SJCRH30 (cell line): ENCODE measurements at places on chromosomes 13 and 19.

DNA sequence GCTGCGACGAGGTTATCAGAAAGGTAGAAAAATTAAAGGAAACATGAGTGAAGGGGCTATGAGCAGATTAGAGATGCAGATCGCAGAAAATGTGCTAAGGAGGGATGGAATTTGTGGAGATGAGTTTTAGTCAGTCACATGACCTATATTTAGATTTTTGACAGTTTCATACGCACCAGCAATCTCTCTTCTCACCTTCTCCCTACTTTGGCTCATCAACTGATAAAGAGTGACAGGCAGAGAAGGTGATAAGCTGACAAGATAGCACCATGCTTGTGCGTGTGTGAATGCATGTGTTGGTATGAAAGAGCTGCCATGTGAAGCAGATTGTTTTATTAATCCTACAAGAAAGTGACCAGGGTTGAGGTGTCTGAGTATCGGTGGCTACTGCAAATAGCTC lies 252.6 kb downstream of the RAP2A start:
- DNase-seq = no peak

- DNase-seq = peak; percentile 100
These were observed at the start of gene PROSER3 for GRCh38 chr19:35757749-35758608. TSS of gene PROSER3 (plus strand) at chr19:35758176. CDS start at chr19:35758216, 40 bp downstream.

DNA sequence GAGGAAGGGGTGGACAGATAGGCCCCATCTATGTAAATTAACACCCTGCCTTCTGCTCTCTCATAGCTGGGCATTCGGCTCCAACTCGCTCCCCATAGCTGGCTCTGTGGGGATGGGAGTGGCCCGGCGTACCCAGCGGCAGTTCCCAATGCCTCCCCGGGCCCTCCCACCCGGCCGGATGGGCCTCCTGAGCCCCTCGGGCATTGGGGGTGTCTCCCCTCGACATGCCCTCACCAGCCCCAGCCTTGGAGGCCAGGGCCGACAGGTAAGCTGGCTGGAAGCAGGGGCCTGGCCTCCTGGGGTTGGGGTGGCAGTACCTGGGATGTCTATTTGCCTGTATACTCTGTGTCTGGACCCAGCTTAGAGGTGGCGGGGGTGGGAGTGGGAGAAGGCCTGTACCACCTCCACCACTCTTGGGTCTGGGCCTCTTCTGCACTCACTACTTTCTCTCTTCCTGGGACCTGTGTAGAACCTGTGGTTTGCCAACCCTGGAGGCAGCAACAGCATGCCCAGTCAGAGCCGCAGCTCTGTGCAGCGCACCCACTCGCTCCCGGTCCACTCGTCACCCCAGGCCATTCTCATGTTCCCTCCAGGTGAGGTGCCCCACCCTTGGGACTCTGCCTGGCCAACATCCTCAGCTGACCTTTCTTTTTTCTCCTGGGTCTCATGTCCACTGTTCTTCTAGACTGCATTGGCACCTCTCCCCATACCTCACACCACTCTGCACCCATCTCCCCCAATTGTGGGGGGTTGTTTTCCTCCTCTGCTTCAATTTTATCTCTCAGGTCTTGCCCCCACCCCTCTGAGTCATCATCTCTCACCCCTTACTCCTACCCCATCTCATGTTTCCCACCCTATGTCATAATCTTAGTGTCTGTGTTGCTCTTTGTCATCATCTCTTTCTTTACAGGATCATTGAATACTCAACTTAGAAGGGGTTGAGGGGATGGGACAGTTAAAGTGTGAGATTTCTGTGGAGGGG lies 10.1 kb downstream of the PAF1 start:
- DNase-seq = no peak

GRCh38 chr13:73141292-73141771 lies 82.5 kb downstream of the KLF5 start:
- DNase-seq = peak; percentile 40

- peak; percentile 84 for DNase-seq
These were observed 5.0 kb downstream of the MVB12A start for GRCh38 chr19:17424743-17425365.

- DNase-seq = no peak
These were observed 30.6 kb downstream of the CCL25 start for GRCh38 chr19:8083141-8083540.

- DNase-seq = peak; percentile 64
These were observed 36.5 kb downstream of the B3GLCT start for GRCh38 chr13:31236211-31236786.

DNA sequence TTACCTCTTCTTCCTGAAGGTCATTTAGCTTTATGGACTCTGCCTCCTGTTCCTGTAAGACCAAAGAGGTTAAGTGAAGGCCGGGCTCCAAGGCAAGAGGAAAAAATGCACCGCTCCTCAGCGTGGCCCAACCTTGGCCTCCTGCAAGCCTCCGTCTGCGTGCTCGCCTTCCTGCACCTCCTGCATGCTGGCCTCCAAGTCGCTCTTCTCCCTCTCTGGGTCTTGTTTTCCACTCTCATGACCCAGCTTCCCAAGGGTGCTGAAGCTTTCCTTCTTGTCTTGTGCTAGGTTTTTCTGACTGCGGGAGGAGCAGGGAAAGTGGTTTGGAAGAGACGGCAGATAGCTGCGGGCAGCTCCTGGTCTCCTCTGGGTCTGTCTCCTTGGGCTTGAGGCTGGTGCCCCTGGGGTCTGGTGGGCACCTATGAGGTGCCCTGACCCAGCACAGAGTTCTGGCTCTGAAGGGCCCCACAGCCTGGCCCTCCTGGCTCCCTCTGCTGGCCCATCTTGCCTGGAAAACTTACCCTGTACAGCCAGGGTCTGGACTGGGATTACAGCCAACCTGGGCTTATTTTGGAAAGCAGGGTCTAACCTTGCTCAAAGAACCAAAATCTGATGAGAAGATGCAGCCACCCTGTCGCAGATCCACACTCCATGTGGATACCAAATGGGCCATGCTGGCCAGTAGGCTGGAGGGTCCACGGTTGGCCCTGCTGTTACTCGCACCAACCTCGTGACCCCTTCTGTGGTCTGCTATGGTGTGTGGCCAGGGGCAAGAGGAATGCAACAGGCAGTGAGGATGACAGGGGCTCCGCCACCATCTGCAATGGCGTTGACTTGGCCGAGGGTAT lies 5.2 kb downstream of the C13orf46 start:
- DNase-seq = no peak

- DNase-seq = peak; percentile 56
These were observed 202.0 kb downstream of the FOXO1 start for GRCh38 chr13:40464337-40465014.

GRCh38 chr13:111482126-111482525 lies 161.7 kb downstream of the TEX29 start:
- no peak for DNase-seq

DNA sequence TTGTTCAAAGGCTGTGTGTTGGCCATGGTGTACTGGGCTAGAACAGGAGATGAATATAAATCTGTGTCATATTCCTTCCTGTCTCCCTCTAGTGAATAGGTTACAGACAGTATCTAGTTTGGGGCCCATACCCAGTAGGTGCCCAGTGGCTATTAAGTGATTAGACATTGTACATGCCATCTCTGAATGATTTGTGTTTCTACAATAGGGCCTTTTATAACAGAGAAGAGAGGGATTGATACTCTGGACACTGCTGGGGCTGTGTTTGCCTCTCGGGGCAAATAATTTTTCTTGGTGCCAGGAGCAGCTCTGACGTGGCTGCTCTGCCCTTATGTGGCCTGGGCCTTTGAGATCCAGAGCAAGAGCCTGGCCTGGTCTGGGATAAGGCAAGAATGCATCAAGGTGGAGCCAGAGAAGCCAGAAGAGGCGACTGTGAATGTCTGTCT lies 403.1 kb downstream of the SPRY2 start:
- DNase-seq = no peak
